ENCODE measurements at places on chromosomes 4 and X. TPM values are rescaled to one million over a fixed set of nuclear protein-coding genes. Genes with fewer than 3 reads are reported as not detected.

GRCh38 chr4:147360301-147360700 is 120.6 kb upstream of the EDNRA start:
- no peak for DNase-seq

DNA sequence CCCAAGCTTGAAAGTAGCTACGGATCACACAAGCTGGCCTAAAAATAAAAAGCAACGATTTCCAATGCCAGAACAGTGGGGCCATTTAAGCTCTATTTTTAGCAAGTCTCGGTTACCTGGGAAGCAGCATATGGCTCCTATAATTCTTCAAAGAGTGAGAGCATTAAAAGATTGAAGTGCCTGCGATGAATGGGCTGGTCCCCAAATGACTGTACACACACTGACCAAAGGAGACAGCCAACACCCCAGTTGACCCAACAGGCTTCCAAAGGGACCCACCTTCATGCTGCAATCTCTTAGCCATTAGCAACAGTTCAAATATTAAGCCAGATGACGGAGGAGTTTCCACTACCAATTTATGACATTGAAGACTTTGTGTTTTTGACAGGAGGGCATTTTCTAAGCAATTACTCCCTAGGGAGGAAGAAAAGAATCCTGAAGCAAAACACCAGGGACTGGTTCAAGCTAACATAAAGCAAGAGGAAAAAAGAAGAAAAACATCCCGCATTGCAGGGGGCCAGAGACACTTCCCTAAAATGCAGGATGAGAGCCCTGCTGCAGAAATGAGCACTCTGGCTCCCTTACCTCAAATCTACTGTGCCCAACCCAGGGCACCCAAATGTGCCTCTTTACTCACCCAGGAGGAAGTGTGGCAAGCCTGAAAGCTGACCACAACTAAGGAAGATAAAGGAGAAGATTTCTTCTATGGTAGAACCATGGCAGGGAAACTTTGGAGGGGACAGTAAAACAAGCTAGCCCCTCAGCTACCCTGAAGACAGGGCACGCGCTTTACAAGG is 21.6 kb downstream of the SH3KBP1 start:
- no peak for DNase-seq

DNA sequence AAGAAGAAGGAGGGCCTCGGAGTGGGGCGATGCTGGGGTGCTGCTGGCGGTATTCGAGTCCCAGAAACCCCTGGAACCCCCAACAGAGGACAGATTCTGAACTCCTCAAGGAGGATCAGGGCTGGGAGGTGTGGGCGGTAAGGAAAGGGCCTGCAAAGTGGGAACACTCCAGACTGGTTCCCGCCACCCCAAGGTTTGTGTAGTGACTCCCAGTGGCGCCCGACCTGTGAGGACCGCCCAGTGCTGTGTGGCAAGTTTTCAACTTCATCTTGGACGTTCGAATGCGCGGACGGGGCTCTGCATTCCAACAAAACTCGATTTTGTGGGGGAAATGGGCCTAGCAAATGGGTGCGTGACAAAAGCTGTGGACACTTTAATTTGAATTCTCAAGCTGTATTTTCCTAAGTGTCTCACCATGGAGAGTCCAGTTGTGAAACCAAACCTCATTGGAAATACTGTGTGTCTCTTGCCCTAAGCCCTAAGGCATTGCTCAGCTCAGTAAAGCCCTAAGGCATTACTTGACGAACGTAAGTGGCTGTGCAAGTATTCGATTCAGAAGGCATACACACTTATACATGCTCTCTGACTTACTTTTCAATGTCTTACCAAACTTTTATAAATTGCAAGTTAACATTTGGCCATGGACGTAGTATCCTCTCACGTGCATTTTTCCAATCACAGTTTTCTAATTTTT is 27.4 kb upstream of the XAGE1B start:
- no peak for DNase-seq

DNA sequence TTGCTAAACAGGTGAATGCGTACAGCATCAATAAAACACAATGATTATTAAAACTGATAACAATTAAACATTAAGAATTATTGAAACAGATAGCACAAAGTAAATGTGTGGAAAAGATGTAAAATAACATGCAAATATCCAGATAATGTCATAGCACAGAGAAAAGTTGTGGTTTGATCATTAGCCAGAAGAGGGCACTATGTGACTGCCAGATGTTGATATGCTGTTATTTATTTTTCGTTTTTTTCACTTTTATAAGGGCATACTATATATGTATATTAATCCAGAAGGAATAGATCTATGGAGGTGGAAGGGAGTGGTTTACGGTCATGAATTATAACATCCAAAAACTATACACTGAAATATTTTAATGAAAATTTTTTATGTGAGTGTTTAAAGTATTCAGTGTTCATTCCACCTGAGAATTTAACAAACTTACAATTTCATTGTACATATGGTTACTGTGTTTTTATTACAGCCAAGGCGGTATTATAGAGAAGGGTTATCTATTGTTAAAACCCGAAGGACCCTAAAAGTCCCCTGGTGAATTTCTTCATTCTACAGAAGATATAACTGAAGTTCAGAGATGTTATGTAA is 211.9 kb upstream of the UGT8 start:
- DNase-seq, result no peak

Gene RIBC1
- 5.0 TPM for polyA plus RNA-seq

- DNase-seq, result no peak
These were observed 41.8 kb upstream of the HS3ST1 start for GRCh38 chr4:11470438-11471045.

Gene MYL5
- 19.6 TPM for polyA plus RNA-seq

- DNase-seq, result no peak
These were observed 121.9 kb downstream of the RRAGB start for GRCh38 chrX:55839485-55839884.

GRCh38 chr4:3284734-3285557 is 7.9 kb upstream of the RGS12 start:
- no peak for DNase-seq

Gene PPBP
- polyA plus RNA-seq, result 28.3 TPM

- no peak for DNase-seq
These were observed 36.3 kb upstream of the RBPJ start for GRCh38 chr4:26284536-26284935.

DNA sequence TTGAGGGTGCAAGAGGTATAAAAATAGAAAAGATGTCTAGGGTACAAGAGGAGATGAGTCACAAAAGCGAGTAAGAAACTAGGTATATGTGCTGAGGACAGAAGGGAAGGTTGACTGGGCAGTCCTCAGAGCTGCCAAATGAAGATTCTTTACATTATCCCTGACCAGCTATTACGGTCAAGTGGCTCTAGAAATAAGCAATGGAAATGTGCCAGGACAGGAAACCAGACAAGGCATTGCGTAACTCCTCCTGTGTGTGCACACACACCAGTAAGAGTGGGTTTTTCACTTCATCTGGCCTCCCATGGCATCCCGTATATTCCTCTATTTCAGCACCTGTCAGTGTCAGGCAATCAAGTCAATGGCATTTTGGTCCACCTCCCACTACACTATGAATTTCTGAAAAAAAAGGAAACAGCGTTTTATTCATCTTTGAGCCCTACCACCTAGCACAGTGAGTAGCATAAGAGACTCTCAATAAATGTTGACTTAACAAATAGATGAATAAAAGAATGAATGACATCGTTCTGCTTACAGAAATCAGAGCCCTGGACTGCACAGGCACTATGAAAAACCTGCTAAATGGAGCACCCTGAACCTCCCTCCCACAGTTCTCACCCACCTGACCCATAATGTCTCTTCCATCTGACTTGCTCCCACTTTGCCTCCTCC is 62.6 kb upstream of the KLF3 start:
- no peak for DNase-seq

DNA sequence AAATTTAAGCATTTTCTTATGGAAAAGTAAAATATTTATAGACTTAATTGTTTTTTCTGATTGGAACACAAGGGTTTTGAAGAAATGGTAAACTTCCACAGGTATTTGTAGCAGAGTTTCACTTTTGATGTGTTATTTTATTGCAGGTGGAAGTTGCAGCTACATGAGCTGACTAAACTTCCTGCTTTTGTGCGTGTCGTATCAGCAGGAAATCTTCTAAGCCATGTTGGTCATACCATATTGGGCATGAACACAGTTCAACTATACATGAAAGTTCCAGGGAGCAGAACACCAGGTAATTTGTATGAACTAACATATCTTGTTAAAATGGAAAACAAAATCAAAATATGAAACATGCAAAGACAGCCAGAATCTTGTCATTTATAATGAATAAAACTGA is 117.4 kb downstream of the DIPK2B start:
- DNase-seq, result no peak

Gene SORBS2
- 71.9 TPM for polyA plus RNA-seq

- no peak for DNase-seq
These were observed 55.7 kb upstream of the EOLA2 start for GRCh38 chrX:149993989-149994388.

Gene ARR3
- polyA plus RNA-seq, result 0.50 TPM

GRCh38 chr4:135316266-135316779 is 1114.7 kb upstream of the PABPC4L start:
- DNase-seq, result no peak

Gene GATA1
- polyA plus RNA-seq, result 0.40 TPM

GRCh38 chr4:107640197-107640596 is 79.8 kb downstream of the PAPSS1 start:
- DNase-seq, result no peak

GRCh38 chrX:40721489-40722106 is 13.7 kb downstream of the MED14 start:
- DNase-seq, result no peak

Gene POU4F2
- not detected for polyA plus RNA-seq

GRCh38 chrX:149248073-149248625 is 257.0 kb downstream of the IDS start:
- no peak for DNase-seq

DNA sequence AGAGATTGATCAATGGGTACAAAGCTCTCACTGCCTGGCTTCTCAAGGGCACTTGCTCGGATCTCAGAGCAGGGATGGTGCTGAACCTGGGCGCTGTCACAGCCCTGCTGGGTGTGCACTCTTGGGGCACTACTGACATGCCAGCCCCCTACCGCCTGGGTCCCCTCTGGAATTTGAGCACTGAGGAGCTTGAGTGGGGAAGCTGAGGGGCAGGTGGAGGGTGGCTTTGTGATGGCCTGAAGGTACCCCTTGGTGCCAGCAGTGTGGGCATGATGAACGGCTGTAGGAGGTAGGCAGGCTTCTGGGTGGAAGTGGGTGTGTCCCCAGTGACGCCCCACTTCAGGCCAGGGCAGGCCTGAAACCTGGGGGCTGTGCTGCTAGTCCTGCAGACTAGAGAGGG is 379.1 kb upstream of the GRID2 start:
- no peak for DNase-seq

DNA sequence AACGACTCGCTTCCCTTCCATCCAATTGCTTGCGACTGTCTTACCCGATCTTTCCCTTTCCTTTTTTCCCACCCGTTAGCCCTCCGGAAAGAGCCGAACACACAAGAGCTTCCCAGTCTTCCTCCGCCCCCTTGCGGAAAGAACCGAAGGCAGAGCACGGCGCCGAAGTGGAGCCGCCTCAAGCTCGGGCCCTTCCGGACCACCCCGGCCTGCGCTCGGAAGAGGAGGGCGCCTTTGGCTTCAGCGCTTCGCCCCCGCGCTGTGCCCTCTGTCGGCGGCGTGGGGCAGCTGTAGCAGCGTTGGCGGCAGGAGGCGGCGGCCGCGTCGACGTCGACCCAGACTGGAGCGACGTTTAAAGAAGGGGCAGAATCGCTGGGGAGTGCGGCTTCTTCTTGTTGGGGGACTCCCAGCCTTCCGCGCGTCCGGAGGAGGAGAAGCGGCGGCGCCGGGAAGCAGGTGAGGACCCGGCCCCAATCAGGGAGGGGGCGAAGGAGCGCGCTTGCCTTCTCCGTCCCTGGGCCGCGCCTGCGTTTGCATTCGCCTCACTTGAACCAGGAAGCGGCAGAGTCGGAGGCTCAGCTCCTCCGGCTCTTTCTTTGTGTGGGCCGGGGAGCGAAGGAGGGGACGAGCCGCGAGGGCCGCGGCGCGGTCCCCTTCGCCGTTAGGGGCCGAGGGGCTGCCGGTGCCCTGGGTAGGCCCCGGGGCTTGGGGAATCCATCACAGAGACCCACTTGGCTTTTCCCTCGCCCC is at the start of gene ZBTB33:
TSS of gene ZBTB33 (plus strand) at position 291 of the 750 bp plus-strand sequence. CDS start 2,604 bp downstream, outside the sequence.
- DNase-seq, result peak; percentile 87

DNA sequence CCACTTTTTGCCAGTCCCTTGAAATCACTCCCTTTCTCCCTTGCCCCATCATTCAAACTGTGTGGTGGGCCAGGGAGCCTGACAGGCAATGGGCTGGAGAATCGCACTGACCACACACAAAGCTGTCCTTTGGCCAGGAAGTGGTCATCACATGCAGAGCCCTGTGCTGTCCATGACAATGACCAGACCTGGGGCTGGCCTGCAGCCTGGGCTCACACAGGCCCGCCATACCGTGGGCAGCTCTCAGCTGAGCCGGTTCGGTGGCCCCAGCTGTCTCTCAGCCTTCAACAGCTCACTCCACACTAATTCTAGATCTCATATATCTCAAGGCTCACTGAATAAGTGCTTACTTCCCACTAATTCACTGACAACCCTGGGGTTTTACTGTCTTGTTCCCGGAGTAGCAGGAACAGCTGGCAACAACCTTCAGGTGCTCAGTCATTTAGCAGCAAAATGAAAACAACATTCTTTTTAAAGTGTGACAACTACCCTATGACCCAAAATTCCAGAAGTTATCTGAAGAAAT is 48.0 kb downstream of the USP46 start:
- no peak for DNase-seq

GRCh38 chrX:72340626-72341025 is 34.9 kb upstream of the CITED1 start:
- no peak for DNase-seq

Gene MAGEB1
- polyA plus RNA-seq, result not detected

- no peak for DNase-seq
These were observed 57.6 kb downstream of the UGT2B11 start for GRCh38 chr4:69156913-69157312.

Gene AMOT
- 77.9 TPM for polyA plus RNA-seq

DNA sequence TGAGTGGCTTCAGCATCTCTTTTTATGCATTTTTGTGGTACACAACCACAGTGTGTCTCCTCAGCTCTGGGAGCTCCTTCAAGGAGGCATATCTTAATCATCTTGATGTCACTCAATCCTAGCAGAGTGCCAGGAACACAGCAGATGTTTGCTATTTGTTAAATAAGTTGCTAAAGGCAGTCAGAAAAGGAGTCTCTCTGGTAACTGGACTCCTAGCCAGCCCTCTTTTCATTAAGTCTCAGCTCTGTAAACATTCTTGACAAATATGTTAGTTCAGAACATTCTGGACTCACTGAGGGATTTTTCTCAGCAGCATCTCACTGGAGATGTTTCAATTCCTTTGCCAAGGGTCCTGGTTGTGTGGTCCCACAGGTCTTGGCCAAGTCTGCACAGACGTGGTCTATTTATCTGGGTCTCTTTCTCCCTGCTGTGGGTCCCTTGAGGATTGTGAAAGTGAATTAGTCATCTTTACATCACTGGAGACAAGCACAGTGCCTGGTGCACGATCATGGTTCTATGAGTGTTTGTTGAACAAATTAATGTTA is 20.3 kb upstream of the FAM9C start:
- no peak for DNase-seq

- no peak for DNase-seq
These were observed 130.9 kb downstream of the AFAP1 start for GRCh38 chr4:7808752-7809151.
